ENCODE measurements at places on chromosomes 5 and 9. TPM values are rescaled to one million over a fixed set of nuclear protein-coding genes. Genes with fewer than 3 reads are reported as not detected.
A peak's percentile ranks its signal among the peaks of the same experiment; 100 is the strongest.

DNA sequence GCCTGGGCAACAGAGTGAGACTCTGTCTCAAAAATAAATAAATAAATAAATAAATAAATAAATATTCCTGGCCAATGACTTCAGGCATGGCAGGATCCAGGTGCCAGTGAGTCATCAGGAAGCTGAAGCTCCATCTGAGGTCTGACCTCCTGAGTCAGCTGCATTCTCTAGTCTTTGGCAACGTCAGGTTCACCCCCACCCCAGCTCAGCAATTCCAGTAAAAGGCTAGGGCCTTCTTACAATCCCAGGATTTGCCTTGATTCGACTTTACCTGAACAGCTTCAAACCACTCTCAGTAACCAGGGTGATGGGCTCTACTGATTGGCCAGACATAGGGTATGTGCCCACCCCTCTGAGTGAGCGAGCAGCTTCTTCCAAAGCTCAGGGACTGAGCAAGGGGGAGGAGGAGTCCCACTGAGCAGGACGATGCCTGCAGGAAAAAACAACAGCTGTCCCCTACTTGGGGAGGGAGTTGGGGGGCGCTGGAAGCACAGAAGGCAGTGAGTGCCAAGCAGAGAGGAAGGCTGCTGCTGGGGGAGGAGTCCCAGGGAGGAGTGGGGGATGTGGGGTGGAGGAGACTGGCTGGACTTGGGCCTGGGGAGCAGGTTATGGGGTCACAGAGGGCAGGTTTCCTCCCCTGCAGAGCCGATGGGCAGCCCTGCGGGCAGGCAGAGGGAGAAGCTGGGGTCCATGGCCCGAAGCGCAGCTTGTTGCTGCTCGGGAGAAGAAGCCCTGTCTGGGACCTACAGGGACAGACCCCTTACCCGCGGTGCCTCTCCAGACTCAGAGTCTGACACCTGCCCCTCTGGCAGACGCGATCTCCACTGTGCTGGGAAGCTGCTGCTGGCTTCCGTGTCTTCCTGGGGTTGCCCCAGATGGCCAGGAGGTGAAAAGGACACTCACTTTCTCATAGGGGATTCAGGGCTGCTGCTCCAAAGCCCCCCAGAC, 25.9 kb upstream of the UNC5A start:
- H3K4me3 ChIP-seq: no peak overlapping the region
- DNase-seq: peak; percentile 48
- H3K36me3 ChIP-seq: no peaks in the 10 kb centered on the region
- H3K27me3 ChIP-seq: peaks cover 44% of the 10 kb centered on the region

GRCh38 chr9:124373386-124373785, 41.9 kb downstream of the PSMB7 start:
- H3K27ac ChIP-seq: no peak overlapping the region
- no peak overlapping the region for H3K4me3 ChIP-seq
- H3K36me3 ChIP-seq: peaks cover 11% of the 10 kb centered on the region
- no peaks in the 10 kb centered on the region for H3K27me3 ChIP-seq
- no peak for DNase-seq

OSMR gene
- 4.4 TPM for total RNA-seq

RGS7BP gene
- 5.3 TPM for total RNA-seq

- peaks cover 12% of the 10 kb centered on the region for H3K4me1 ChIP-seq
- no peaks in the 10 kb centered on the region for H3K27me3 ChIP-seq
- no peak for DNase-seq
- no peaks in the 10 kb centered on the region for H3K36me3 ChIP-seq
Observed at GRCh38 chr5:2295476-2295875, 412.8 kb upstream of the IRX4 start.

LRRC14B gene
- 28.4 TPM for total RNA-seq

DNA sequence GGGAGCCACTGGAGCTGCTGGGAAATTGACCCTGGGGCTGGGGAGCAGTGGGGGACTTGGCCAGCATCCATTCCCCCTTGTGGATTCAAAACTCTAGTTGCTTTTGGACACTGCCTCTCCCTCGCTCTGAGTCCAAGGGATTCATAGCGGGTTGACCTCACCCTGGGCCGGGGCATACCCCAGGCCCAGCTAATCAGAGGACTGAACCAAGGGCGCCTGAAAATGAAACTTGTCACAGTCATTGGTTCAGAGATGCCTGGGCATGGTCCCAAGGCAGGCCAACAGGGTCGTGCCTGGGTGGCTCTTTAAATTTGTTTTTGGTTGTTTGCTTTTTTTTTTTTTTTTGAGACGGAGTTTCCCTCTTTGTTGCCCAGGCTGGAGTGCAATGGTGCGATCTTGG, 22.6 kb downstream of the STK10 start:
- peaks cover 3% of the 10 kb centered on the region for H3K36me3 ChIP-seq
- peak overlapping the region; percentile 86 for H3K27ac ChIP-seq
- no peak for DNase-seq
- H3K4me3 ChIP-seq: no peak overlapping the region
- no peaks in the 10 kb centered on the region for H3K27me3 ChIP-seq

FABP6 gene
- total RNA-seq: 0.09 TPM

- no peak overlapping the region for H3K27ac ChIP-seq
- no peaks in the 10 kb centered on the region for H3K36me3 ChIP-seq
- DNase-seq: no peak
- no peaks in the 10 kb centered on the region for H3K4me1 ChIP-seq
Observed at GRCh38 chr9:4973246-4973645, 11.8 kb upstream of the JAK2 start.

MLANA gene
- not detected for total RNA-seq

GRCh38 chr9:16180546-16180945, 627.7 kb downstream of the CCDC171 start:
- H3K36me3 ChIP-seq: no peaks in the 10 kb centered on the region
- H3K27me3 ChIP-seq: no peaks in the 10 kb centered on the region
- H3K4me3 ChIP-seq: no peak overlapping the region
- H3K27ac ChIP-seq: no peak overlapping the region
